Activated naive CD4-positive, alpha-beta T cell treated with anti-CD3 and anti-CD28 coated beads, Interleukin-2, amount 50 U/mL, for 72 hours (primary cell): ENCODE measurements at places on chromosomes 4 and X.

DNA sequence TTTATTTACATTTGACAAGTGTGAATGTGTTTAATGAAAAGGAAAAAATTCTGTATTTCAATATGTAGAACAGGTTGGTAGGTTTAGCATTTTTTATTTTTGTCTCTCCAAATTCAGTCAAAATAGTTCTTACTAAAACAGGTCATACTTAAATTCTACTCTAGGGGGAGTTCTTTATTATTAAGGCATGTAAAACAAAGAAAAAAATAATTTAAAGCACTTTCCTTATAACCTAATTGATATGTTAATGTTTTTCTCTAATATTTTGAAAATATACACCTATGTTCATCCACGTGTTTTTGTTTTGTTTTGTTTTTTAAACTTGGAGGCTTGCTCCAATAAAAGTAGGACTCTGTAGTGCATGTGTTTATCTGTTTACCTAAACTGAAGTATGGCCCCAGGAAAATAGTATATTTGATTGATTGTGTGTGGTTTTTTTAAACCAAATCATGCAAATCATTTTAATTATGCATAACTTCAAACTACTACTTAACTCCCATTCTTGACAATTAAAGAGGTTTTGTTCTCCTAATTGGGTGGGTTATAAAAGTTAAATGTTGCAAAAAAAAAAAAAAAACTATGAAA, 562.7 kb downstream of the RPA4 start:
- DNase-seq: no peak

GRCh38 chr4:155604718-155605626, 61.7 kb upstream of the GUCY1A1 start:
- no peak for DNase-seq

DNA sequence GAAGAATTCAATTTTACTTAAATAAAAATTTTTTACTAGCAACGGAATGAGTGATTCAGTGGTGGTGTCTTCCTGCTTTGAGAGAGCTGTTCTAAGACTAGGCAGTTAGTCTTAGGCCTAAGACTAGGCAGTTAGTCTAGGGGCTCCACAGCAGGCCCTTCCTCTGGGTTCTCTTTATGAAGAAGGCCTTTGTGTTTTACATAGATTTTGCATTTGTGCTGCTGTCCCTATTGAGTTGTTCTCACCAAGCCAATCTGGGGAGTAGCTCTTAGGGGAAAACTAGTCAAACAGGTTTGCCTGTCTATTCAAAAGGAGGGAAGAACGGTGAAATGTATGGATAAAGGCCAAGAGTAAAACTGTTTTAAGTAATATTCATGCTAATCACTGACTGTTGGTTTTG, 7.6 kb downstream of the UGT8 start:
- DNase-seq: no peak

GRCh38 chrX:77564823-77565222, 117.6 kb downstream of the FGF16 start:
- DNase-seq: no peak

DNA sequence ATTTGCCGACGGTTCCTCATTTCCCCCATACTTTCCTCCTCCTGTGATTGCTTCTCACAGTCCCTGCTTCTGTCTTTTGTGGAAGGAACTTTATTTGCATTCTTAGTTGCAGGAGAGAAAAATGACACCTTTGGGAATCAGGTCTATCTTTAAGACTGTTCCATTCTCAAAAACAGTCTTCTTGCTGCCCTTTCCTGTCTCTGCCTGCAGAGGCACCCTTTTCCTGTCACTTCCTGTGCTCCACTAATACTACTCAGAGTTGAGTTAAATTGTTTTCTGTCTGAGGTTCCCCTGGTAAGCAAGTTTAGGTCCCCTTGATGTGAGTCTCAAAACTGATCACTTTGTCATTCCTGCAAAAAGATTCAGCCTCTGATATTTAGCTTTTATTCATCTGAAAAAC, 208.8 kb upstream of the CLNK start:
- no peak for DNase-seq

DNA sequence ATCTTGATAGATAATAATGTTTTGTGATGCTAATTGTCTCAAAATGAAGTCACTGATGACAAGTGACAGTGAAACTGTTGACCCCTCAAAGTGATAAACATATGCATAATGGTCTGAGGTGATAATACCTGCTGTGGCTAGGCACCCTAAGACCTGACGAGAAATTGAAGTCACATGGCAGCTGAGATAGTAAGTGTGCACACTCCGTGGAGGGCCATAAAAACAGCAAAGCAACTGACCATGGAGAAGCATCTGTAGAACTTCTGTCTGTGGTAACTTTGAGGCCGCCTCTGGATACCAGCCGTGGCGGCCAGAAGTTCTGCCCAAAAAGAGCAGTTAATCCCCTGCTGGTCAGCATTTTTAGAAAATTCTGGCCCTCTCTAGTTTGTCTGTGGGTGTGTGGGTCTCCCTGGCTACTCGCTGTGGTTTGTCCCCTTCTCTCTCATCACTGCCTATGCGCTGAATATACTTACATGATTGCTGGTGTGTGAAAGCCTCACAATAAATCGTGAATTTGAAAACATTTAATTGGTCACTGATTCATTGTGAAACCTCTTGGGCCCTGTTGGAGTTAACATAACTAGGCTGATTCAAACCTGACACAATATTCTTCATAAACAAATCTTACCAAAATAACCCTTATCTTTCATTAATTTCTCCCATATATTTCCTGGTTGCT, 50.6 kb downstream of the CCDC149 start:
- no peak for DNase-seq
